ENCODE measurements at places on chromosomes 1 and 21.

DNA sequence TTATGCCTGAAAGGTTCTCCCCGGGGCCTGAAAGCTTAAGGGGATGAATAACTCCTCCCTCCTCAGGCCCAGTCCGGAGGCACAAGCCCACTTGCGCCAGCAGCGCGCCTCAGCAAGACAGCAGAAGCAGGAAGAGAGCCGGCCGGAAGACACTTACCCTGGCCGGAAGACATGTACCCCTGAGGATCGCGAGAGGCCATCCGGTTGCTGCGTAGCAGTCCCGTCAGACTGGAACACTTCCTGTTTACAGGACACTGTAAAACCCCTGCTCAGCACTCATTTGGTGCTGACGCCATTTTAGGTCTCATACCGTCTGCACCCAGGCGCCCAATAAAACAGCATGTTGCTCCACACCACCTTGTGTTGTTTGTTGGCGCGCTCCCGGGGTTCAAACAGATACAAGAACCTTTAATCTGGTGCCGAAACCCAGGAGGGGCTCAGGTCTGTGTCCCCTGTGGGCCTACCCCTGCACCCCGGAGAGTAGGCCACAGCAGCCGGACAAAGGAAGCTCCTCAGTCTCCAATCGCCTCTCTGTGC, 30.3 kb downstream of the VN1R5 start:
- DNase-seq = no peak

GRCh38 chr1:25216123-25216522, 16.2 kb downstream of the SYF2 start:
- DNase-seq = no peak

- no peak for DNase-seq
These were observed 581.6 kb upstream of the ADAMTS5 start for GRCh38 chr21:27548486-27548885.

DNA sequence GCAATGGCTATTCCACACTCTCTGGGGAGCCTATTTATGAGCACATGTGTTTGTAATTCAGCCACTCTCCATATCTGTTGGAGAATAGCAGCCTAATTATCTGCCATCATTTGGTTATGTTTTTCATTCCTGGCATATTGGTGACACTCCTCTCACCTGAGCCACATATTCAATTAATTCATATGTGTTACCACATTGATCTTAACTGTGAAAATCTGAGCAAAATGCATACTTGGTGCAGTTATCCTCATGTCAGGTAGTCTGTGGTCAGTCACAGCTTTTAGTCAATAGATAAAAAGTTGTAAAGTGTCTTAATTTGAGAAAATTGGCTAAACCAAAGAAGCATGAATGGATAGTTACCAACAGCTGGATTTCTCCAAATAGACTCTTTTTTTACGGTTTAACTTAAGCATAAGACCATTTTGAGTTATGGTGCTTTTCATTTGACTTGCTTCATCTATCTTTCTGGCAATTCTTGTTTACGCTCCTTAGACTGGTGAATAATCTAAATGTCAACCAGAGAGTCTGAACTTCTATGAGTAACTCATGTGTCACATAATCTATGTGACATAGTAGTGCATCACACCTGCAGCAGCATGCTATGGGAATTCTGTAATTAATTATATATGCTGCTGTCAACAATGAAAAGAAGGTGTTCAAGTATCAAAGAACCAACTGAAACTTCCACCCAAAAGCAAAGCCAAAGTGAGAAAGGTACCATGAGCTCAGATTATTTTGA, 187.7 kb upstream of the SGIP1 start:
- DNase-seq = no peak

GRCh38 chr1:107692580-107693345, 272.2 kb downstream of the VAV3 start:
- no peak for DNase-seq

DNA sequence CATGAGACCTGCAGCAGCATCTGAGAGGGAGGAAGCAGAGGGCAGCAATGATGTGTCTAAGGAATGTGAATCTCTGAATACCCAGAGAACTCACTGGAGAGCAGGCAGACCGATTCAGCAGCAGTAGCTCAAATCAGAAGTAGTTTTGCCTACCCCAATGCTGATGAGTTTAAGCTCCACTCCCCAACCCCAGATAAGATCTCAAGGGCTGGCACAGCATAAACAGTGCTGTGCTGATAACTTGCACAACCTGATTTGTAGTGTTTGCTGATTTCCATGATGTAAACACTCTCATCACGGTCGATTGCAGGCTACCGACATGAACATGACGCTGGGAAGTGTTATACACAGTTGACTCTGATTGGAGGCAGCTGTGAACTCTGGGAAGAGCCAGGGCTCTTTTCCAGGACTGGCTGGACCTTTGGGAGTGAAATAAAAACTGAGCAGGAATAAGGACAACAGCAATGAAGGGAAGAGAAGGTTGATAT, 11.2 kb upstream of the HMGCS2 start:
- no peak for DNase-seq

DNA sequence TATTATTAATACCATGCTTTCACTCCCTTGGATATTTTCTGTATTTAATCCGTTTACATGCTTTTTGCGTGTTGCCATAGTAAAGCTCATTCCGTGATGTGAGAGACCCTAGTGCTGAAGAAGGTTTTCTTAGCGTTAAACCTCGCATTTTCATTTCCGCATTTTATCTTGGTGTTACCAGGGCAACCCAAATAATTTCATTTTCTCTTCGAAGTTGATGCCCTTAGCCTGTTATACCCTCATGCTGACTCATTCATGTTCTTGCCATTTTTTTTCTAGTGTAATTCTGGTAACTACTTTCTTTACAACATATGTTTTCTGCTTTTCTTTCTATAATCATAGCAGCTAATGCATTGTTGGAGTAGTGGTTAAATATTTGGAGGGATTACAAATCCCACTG, 37.2 kb downstream of the LRRC8C start:
- no peak for DNase-seq

GRCh38 chr1:25905680-25906643, at the start of gene STMN1:
Gene STMN1 (minus strand): TSS chr1:25906419. CDS start chr1:25904676, 1,743 bp downstream.
- peak; percentile 90 for DNase-seq

DNA sequence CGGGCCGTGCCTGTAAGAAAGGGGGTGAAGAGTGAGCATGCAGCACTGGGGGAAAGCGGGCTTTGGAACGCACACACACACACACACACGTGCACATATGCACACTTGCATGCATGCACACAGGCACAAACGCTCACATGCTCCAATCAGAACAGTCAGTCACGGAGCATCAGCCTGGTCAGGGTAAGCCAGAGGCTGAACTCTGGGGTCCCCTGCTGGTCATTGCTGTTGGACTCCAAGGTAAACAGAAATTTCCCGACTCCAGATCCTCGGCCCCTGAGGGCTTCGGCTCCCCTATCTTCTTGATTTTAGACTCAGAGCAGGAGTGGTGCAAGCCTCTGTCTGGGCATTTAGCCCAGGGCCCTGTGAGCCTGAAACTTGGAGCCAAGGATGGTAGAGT, 54.2 kb downstream of the SYT2 start:
- no peak for DNase-seq

GRCh38 chr1:116324411-116324810, 48.6 kb upstream of the ATP1A1 start:
- no peak for DNase-seq

- no peak for DNase-seq
These were observed 31.3 kb upstream of the FGGY start for GRCh38 chr1:59265622-59266021.

GRCh38 chr1:15060104-15060503, 93.4 kb upstream of the TMEM51 start:
- no peak for DNase-seq

GRCh38 chr1:3676581-3677470, 24.5 kb downstream of the TP73 start:
- DNase-seq = no peak

- no peak for DNase-seq
These were observed 906 bp downstream of the CIART start for GRCh38 chr1:150283260-150283659.

GRCh38 chr1:5265438-5266075, 611.1 kb downstream of the AJAP1 start:
- DNase-seq = no peak

- DNase-seq = no peak
These were observed 649 bp upstream of the LDLRAD1 start for GRCh38 chr1:54018635-54019034.

- no peak for DNase-seq
These were observed 267.7 kb downstream of the ZNF648 start for GRCh38 chr1:181793831-181794230.

DNA sequence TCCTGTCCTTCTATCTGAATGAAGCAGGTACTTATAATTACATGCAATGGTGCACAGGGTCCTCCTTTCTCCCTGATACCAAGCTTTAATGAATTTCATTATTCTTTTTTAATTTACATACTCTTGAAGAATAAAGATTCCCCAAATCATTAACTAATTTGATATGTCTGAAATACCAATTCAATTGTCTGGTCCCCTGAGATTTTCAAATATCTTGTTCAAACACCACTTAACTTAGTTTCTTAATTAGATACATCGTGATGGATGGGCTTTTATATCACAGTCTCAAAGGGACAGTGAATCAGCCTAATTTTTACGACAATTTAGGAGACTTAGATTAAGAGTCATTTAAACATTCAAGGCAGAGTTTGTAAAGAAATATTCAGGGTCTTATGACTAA, 1054.6 kb downstream of the PLA2G4A start:
- DNase-seq = no peak

DNA sequence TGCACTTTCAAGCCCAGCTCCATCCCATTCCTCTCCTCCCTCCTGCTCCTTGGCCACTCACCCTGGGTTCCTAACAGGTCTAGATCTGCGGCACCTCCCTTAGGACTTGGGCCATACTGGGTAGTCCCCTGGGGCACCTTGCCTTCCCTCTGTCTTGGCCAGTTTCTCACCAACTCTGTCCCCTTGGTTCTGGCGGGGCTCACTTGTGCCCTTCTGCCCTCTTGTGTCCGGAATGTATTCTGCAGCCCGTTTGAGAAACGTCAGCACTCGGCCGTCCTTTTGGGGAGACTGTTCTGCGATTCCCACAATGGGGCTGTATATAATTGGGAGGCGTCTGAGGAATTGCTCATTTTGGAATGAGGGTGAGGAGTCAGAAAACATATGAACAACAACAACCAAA, 162.4 kb downstream of the ZSCAN20 start:
- DNase-seq = no peak

DNA sequence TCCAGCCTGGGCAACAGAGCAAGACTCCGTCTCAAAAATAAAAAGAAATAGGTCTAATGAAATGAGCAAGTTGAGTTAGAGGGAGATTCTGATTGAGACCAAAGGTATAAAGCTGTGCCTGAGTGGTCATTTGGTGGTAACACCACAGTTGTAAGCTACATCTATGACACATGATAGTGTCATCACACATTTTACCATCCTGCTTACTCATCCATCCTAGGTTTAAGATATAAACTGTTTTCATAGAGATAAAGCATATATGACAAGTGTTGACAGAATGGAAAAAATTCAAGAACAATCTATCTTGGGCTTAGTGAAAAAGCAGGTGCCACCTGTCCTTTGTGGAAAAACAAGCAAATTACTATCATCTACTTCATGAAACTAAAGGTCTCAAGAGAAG, 7.1 kb upstream of the CFAP141 start:
- no peak for DNase-seq

- no peak for DNase-seq
These were observed 2.7 kb upstream of the RCC1 start for GRCh38 chr1:28503117-28503516.

GRCh38 chr1:65235867-65236805, 73.2 kb upstream of the DNAJC6 start:
- DNase-seq = no peak

- DNase-seq = no peak
These were observed 40.5 kb upstream of the RALGPS2 start for GRCh38 chr1:178684542-178685000.

DNA sequence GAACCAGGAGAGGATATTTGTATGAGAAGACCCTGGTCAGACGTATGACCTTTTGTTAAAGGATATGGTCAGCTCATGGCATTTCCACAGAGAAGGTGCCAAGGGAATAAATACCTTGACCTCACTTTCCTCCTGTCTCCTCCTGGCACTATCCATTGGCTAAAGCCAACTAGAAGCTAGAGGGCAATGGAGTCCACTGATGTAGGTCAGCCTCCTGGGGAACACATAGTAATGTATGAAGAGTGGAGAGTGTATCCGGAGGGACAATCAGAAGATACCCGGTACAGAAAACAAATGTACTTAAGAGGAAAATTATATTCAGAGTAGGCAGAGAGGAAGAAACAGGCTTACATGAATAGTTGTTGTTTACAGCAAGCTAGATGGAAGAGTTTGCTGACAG, 698 bp upstream of the NTMT2 start:
- no peak for DNase-seq
